ENCODE measurements at places on chromosomes 13 and 19. TPM values are rescaled to one million over a fixed set of nuclear protein-coding genes. Genes with fewer than 3 reads are reported as not detected.

GRCh38 chr13:108377646-108378206 is 108.2 kb downstream of the TNFSF13B start:
- no peak for DNase-seq

DNA sequence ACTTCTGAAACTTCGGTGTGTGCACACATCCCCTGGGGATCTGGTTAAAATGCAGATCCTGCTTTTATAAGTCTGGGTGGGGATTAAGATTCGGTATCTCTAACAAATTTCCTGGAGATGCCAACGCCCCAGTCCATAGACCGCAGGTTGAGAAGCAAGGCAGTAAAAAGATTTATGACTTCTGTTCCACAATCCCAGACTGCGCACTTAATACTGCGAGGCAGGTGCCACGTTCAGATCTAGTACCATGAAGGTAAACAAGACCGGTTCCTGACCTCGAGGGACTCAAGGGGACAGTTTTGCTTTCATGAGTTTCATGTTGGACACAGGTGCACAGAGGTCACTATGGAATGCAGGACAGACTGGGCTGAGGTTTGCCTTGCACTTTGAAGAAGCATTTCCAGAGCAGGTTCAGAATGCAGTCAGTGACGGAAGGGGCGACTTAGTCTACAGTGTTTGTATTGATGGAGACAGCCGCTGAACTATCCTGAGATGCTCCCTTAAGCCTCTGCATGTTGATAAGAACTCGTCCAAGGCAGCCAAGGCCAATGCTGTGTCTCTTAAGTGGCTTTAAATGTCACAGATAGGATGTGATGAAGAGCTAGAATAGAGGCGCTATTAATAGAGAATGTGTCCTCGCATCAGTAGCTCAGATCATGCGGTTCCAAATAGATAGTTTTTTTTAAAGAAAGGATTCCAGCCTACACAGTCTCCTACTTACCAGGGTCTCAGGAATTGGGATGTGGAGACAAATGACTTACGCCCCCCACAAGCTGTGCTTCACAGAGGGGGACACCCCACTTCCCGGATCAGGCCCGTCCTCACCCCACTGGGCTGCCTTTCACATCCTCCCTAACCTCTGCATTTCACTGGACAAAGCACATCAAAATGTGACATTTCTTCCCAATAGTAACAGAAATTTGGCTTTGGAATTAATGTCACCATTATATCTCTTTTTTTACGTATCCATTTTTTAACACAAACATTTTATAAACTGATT is 97.1 kb upstream of the IRS2 start:
- no peak for DNase-seq

DNA sequence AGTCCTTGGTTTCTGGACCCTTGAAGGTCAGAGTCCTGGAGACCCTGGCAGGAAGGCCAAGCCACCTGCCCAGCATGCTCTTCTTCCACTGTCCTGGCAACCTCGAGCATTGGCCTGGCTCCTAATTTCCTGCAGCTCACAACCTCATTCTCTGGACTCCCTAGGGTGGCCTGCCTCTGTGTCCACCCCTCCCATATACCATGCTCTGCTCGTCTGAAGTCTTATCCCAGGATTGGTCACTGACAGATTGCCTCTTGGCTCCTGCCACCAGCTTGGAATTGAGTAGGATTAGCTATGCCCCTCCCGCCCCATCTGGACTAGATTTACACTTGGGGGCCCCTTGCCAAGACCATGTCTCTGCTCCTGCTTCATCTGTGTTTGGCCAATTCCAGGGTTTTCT is 17.1 kb upstream of the WASF3 start:
- no peak for DNase-seq

DNA sequence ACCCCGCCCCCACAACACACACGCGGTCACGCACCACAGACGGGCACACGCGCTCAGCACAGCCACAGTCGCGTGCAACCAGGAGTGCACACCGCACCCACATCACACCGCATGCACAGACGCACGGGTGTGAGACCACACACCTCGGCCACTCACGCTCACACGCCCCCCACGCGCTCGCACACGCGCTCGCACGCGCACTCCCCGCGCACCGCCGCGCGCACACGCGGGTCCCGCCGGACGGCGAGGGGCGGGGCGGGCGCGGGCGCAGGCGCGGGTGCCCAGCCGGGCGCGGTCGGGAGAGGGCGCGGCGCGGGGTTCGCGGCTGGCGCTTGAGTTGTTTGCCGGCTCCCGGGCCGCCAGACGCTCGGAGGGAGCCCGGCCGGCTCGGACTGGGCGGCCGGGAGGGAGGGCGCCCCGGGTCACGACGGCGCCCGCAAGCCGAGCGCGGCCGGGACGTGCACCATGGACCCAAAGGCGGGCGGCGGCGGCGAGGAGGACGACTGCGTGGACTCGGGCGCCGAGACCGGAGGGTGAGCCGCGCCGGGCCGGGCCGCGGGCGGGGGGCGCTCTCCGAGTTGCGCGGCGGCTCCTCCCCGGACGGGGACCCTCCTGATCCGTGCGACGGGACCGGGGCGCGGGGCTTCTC is at the start of gene FAM124A:
FAM124A (plus strand) TSS at position 362 of the 649 bp plus-strand sequence; CDS start at position 466, 104 bp downstream.
- DNase-seq, result peak; percentile 43

DNA sequence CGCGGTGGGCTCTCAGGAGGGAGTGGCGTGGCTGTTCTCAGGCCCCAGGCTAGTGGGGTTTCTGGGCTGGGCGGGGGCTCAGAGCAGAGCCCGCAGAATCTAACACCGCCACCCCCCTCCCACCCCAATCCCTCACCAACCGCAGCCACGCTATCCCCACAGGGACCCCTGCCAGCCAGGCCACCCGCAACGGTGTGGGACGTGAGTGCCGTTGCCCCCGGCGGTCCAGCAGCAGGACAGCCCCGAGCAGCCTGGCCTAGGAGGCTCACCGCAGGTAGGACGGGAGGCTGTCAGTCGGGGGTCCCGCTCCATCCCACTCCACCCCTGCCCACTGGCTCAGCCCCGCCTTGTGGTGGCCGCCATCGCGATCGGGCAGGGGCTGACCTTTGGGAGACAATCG is at the start of gene NTN5:
NTN5 (minus strand) TSS at position 24 of the 400 bp plus-strand sequence. CDS start 2,031 bp downstream, outside the sequence.
- DNase-seq, result no peak

- DNase-seq, result no peak
These were observed 21.4 kb downstream of the ACOD1 start for GRCh38 chr13:76969488-76970365.

GRCh38 chr19:2976609-2977000 is 759 bp upstream of the TLE6 start:
- DNase-seq, result no peak

DNA sequence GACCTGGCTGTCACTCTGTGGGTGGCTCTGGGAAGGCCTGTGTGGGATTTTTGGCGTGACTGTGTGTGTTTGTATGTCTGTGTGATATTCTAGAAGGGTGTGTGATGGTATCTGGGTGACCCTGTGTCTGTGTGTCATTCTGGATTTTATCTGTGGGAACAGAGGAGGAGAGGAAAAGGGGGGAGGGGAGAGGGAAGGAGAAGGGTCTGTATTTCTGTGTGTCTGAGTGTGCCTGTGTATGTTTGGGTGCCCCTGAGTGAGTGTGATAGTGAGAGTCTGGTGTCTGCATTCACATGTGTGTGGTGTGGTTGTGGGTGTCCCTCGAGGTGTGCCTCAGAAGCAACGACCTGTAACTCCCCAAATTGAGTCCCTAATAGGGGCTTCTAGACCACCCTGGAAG is 8.1 kb upstream of the NFIX start:
- no peak for DNase-seq

DNA sequence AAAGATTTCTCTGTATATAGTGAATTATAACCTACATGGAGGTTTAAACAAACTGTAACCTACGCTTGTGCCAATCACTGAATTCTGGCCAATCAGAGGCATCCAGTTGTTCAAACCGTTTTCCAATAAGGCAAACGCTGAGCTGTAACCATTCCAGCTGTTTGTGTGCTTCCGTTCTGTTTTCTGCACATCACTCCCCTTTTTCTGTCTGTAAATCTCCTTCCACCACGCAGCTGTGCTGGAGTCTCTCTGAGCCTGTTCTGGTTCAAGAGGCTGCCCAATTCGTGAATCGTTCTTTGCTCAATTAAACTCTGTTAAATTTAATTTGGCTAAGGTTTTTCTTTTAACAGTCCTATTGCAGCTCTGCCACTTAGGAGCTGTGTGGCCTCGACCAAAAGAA is 552.5 kb downstream of the FGF9 start:
- DNase-seq, result no peak

OSCAR gene
- not detected for total RNA-seq

DNA sequence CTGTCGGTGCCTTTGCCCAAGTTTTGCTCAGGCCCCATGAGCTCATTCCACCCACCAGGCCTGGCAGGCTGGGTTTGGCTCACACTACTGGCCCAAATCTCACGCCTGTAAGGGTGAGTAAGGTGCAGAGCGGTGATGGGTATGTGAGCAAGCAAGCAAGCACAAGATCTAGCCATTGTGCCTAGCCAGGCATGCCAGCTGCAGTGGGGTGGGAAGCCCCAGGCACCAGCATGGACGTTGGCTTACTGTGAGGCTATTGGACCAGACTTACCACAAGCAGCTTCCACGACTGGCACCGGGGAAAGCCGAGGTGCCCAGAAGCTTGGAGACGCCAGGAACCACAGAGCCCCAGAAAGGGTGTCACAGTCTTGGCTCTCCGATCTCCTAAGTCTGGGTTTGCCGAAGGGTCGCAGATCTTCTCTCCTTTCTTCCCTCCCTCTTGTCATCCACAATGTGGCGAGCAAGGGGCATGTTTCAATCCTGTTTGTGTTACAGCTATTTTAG is 2659.4 kb upstream of the PCDH20 start:
- DNase-seq, result no peak

- DNase-seq, result peak; percentile 81
These were observed 926 bp upstream of the HNRNPUL1 start for GRCh38 chr19:41263042-41263849.

UQCRFS1 gene
- 42.6 TPM for total RNA-seq

ADGRE2 gene
- not detected for total RNA-seq

GRCh38 chr13:106753251-106753650 is 185.3 kb upstream of the ARGLU1 start:
- no peak for DNase-seq

DNA sequence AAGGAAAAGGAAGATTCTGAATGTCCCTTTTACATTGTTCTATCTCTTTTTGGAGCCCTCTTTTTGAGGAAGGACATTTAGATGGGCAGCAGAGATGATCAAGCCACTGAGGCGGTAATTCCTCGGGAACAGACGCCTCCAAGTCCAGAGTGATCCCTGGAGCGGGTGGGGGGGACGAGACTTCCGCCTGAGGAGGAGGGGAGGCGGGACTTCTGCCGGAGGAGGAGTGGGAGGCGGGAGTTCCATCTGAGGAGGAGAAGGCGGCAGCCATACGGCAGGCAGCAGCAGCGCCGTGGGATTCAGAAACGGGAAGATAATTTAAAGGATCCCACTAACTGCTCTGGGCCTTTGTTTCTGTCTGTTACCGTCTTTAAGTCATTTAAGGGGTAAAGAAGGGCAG is 37.6 kb upstream of the CD177 start:
- no peak for DNase-seq

CFAP97D2 gene
- not detected for total RNA-seq

DNA sequence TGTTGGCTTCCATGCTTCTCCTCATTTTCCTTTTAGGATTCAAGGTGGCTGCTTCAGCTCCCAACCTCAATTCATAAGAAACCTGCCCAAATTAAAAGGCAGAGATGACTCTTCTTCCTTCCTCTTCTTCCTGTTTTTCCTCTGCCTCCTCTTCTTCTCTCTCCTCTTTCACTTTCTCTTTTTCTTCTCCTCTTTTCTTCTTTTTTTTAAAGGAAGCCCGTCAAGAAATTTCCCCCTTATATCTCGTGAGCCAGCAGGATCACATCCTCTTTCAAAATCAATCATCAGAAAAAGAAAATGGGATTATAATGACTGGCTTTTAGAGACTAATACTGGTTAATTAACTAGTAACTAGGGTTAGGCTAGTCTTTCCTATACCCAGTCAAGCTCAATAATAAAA is 220.3 kb downstream of the NBEA start:
- DNase-seq, result no peak

DNA sequence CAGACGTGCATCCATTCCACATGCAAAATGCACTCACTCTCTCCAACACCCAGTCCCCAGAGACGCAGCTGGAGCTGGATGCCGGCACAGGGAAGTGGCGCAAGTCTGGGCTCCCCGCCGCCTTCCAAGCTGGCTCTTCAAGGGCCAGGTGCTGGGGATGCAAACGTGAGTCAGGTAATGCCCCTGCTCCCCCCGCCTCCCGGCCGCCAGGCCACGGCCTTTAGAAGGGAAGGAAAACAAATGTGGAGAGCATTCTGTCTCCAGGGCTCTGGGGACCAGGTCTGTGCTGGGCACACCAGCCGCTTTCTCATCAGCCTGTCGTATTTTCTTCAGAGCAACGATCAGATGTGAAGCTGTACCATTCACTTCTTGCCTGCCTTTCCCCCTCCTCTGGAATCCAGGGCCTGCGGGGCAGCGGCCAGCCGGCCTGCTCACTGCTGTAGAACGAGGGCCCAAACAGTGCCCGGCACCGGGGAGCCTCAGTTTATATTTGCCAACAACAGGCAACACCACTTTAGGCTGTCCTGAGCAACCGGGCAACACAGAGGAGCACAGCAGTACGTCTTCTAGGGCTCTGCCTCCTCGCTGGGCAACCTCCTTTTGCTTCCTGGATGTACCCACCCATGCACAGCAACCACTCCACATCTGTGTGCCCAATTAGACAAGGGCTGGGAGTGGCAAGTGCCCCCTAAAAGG is 3.8 kb downstream of the RAB20 start:
- no peak for DNase-seq

GRCh38 chr13:76398425-76398824 is 487.8 kb downstream of the KCTD12 start:
- DNase-seq, result no peak

DNA sequence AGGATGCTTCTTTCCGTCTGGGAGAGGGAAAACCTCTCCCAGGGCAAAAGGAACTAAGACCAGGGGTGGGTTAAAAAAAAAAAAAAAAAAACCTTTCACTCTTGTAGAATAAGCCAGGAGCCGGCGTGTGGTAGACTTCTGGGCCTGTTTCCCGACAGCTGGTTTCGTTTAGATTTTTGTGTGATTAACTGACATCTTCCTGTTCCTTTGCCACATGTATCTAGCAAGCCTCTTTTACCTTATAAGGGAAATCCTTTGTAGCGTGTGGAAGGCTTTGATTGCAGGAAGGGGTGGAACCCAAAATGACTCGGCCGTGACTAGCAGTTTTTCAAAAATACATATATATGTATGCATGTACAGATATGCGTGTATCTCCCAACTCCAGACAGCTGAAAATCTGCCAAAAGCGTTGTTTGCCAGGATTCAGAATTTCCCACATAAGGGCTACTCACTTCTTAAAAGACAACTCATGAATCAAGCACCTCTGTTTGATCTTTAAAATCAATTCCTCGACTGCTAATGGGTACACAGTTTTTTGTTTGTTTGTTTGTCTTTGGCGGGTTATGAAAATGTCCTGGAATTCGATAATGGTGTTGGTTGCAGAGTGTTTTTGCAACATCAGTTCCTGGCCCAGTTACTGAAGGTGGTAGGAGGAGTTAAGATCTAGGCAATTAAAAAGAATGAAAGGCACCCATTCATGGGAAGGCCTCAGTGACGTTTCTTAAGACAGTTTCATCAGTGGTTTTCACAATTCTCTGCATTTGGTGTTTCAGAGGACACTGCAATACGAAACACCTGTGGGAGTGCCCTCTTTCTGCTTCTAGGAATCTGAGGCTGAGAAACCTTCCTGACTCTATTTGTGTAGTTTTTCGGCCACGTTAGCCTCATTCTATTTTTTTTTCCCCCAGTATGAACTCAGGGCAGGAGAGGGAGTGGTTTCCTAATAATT is 2.7 kb downstream of the TPM4 start:
- peak; percentile 92 for DNase-seq

CCDC9 gene
- total RNA-seq, result 19.7 TPM

FXYD1 gene
- 11.5 TPM for total RNA-seq

GRCh38 chr19:24178207-24178606 is 91.2 kb downstream of the ZNF254 start:
- no peak for DNase-seq

ZNF576 gene
- total RNA-seq, result 14.5 TPM

- no peak for DNase-seq
These were observed 91.4 kb downstream of the COL4A1 start for GRCh38 chr13:110215606-110216005.
